ENCODE measurements at places on chromosomes 7 and 10.

GRCh38 chr10:18479502-18479901 lies 171.9 kb downstream of the NSUN6 start:
- no peak for DNase-seq

DNA sequence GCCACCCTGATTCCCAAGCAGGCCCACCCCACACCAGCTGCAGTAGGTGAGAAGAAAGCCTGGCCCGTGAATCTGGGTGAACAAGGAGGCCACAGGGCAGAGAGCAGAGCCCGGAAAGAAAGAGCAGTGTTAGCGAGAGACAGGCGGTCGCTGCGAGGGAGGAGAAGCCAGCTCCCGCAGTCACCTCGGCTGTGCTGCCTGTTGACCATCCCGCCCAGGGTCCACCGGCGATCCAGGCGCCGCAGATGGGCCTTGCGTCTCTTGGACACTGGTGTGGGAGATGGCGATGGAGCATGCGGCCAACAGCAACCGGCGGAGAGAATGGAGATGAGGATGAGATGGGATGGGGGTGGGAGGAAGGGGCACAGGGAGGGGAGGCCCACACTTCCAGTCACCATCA lies 128.8 kb downstream of the NEURL1 start:
- DNase-seq, result no peak

- DNase-seq, result no peak
These were observed 336.0 kb downstream of the GLRX3 start for GRCh38 chr10:130472236-130472635.

- DNase-seq, result no peak
These were observed 11.3 kb upstream of the RHOBTB1 start for GRCh38 chr10:60955316-60955715.

DNA sequence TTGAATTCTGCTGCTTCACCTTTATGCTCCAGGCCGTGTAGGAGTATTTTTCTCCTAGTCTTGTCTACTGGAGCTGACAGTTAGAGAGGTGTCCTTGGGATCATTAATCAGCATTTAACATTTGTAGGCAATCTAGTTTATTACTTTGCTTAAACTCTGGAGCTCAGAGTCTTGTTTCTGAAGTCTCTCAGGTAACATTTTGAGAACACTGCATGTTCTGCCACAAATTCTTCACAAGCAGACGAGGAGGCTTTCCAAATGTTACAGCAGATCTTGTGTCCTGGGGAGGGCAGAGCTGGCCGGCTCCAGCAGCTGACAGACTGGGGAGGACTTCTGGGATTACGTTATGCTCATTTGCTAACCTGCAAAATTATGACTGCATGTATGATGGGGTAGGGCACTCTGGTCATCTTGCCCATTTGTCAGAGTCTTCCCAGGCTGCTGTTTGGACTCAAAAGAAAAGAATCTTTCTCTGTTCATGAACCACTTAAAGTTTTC lies 50.5 kb downstream of the GALNT17 start:
- DNase-seq, result no peak

GRCh38 chr10:29857843-29858701 lies 201.3 kb downstream of the JCAD start:
- no peak for DNase-seq

DNA sequence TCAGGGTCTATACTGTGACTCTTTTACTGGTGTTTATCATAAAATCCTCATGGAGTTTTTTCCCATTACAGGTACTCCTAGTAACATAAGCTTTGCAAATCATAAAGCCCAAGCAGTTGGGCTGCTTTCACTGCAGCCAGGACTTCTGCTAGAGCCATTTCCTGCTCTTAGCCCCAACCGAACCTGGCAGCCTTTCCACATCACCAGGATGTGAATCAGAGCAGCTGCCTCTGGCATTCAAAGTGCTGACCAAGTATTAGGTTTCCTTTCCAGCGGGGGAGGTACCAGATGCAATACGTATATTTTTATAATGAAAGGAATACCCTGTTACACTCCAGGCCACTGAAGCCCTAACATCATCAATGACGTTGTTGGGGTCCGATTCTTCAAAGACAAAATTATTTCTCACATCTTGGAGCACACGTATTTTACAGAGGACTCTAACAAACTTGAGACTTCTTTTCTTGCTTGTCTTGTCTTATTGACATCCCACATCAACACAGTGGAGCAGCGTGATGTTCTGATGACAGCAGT lies 3.6 kb upstream of the HTR5A start:
- DNase-seq, result no peak

DNA sequence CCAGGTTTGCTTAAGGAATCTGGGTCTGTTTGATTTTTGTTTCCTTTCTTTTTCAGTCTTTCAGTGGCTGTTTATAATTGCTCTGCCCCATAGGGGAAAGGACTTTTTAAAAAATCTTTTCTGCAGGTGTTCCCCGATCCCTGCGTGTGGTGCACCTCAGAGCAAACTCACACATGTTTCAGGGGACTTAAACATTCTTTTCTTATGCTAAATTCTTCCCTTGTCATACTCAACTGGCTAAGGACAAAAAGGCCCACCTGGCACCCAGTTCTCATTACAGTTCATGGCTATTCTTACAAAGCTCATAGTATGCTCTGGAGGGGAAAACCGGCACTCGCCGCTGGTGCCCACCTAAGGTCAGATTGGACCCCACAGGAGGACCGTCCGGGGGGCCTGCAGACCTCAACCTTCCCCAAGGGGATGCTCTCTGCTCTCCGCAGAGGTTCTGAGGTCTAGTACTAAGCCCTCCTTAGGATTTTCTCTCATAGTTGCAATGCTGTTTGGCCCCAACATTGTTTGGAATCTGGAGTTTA lies 220.3 kb downstream of the HGF start:
- DNase-seq, result no peak

DNA sequence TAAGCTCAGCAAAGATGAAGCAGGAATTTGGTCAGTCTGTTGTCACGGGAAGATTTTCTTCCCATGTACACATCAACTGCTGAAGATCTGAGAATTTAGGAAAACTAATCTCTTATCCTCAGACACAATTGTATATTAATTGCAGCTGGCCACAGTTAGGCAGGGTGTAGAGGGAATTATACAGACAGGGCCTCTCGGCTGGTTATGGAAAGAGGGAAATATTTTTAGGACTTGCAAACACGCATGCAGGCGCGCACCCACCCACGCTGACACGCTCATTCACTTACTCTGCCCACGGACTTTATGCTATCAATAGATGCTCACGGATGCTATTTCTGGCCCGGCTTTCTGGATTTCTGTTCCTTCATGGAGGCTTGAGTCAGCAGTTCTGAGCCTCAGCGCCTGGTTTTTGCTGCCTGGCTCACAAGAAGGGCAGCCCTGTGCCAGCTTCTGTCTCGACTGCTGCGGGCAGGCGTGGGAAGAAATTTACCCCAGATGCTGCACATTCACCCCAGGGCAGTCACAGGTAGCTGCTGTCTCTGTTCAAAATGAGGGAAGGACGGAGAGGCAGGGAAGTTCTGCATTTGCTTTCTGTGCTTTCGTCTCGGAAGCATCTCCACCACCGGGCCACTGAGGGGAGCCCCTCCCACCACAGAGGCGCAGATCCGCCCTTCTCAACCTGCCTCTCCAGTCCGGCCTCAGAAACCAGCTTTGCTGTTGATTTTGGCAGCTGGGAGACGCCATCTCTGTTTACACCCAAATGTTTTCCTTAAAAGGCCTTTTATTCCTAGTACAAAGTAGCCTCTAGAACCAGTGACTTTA lies 116.3 kb upstream of the BTBD16 start:
- DNase-seq, result no peak

- DNase-seq, result no peak
These were observed 3.0 kb downstream of the NUP42 start for GRCh38 chr7:23184709-23185359.

GRCh38 chr7:66348959-66349358 lies 143.8 kb downstream of the TPST1 start:
- DNase-seq, result no peak

- DNase-seq, result no peak
These were observed 5.8 kb downstream of the CTBP2 start for GRCh38 chr10:125154529-125154928.

GRCh38 chr7:154598864-154599263 lies 404.1 kb downstream of the PAXIP1 start:
- DNase-seq, result no peak

DNA sequence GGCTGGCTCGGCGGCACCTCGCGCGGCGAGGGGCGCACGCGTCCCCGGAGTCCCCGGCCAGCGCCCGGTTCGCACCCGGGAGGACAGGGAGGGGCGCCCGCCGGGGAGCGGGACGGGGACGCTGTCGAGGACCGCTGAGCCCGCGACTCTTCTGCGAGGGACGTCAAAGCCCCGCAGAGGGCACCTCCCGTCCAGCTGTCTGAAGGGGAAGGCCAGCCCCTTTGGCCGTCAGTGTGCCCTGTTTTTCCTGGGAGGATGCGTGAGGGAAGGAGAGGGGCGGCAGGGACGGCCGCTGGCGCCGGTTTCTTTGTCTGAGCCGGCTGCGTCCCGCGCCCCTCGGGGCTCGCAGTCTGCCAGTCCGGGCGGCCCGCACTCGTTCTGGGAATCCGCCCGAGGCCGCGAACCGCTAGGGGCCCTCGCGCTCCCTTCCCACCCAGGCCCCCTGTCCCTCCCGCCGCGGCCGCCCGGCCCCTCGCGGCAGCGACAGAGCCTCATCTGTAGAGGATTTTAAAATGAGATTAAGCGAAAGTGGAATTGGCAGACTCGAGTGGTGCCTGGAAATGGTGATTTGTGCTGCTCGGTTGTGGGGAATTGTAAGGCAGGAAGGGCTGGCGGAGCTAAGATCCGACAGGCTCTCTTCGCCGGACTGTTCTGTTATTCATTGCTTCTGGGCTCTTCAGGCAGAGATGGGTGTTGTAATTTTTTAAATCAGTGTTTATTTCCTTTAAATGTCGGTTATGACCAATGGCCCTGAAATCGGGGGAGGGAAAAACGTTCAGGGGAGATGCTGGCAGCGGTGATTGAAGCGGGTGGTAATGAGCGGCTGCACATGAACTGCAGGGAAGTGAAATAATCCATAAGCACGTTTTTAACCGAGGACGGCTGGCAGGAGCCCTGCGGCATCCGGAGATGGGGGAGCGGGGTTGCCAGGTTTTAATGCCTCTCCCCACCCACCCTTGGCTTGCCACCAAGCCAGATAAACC lies 618 bp upstream of the RELN start:
- no peak for DNase-seq

Measured in CD8-positive, alpha-beta memory T cell (primary cell).